ENCODE measurements at places on chromosomes 5 and 9.

GRCh38 chr9:107794259-107794658 lies 304.7 kb upstream of the KLF4 start:
- no peak overlapping the region for H3K27ac ChIP-seq
- no peak for DNase-seq
- H3K4me1 ChIP-seq: no peaks in the 10 kb centered on the region
- no peak overlapping the region for H3K4me3 ChIP-seq
- no peaks in the 10 kb centered on the region for H3K36me3 ChIP-seq
- no peaks in the 10 kb centered on the region for H3K27me3 ChIP-seq

- H3K4me1 ChIP-seq: peaks cover 46% of the 10 kb centered on the region
- H3K27ac ChIP-seq: no peak within 1 kb of the TSS
- DNase-seq: peak; percentile 70
- H3K27me3 ChIP-seq: peaks cover 24% of the 10 kb centered on the region
- H3K4me3 ChIP-seq: peak within 1 kb of the TSS; percentile 30
- no peaks in the 10 kb centered on the region for H3K36me3 ChIP-seq
Observed at GRCh38 chr9:88534456-88535225, at the start of gene NXNL2. NXNL2 (plus strand) TSS chr9:88535178; CDS start chr9:88535435, 257 bp downstream.

DNA sequence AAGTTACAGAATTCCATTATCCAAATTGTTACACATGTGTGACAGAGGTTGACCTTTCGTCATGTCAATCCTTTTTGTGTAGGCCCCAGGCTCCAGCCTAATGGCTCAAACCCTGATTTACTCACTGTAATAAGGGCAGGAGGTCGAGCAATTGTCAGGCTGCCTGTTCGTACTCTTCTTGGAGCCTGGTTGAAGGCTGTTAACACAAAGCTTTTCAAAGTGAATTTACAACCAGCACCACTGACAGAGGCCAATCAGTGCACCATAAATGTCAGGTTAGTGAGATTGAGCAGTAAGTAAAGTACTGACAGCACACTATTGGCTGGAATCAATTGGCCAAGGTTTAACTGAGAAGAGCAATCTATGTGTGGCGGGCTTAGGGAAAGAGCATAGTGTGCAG lies 16.8 kb downstream of the PRDM6 start:
- no peak for DNase-seq
- no peak overlapping the region for H3K27ac ChIP-seq
- no peak overlapping the region for H3K4me3 ChIP-seq
- peaks cover 5% of the 10 kb centered on the region for H3K4me1 ChIP-seq

- no peak overlapping the region for H3K4me3 ChIP-seq
- no peaks in the 10 kb centered on the region for H3K27me3 ChIP-seq
- no peak for DNase-seq
- peaks cover 3% of the 10 kb centered on the region for H3K4me1 ChIP-seq
- peaks cover 4% of the 10 kb centered on the region for H3K36me3 ChIP-seq
Observed at GRCh38 chr9:33868440-33868973, 51.5 kb downstream of the UBE2R2 start.

DNA sequence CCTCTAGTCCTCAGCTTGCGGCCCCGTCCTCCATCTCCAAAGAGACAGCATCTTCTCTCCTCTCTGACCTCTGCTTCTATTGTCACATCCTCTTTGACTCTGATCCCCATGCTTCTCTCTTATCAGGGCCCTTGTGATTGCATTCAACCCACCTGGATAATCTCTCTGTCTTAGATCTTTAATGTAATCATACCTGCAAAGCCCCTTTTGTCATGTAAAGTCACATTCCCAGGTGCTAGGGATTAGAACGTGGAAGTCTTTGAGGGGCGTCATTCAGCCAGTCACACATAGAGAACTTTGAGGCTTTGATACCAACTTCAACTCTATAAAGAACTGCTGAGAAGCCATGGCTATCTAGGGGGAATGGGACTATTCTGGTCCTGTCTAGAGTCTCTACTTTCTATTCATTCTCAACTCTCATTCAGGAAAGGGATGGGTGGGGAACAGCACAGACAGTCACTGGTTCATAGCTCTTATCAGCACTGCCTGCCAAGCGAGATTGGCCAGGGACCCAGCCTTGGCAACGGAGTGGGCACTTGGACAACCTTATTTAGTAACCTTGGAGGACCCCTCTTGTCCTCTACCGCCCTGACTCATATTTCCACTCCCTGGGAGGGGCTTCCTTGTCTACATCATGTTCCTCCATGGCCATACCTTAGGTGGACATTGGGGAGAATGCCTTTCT lies 29.0 kb downstream of the TAS2R1 start:
- no peak for DNase-seq
- H3K4me1 ChIP-seq: no peaks in the 10 kb centered on the region
- H3K27me3 ChIP-seq: no peaks in the 10 kb centered on the region
- H3K4me3 ChIP-seq: no peak overlapping the region
